ENCODE measurements at places on chromosomes 12 and 14. TPM values are rescaled to one million over a fixed set of nuclear protein-coding genes. Genes with fewer than 3 reads are reported as not detected.

GRCh38 chr14:42163136-42163535 lies 556.5 kb downstream of the LRFN5 start:
- no peaks in the 10 kb centered on the region for H3K27me3 ChIP-seq
- DNase-seq, result no peak
- no peaks in the 10 kb centered on the region for H3K36me3 ChIP-seq
- no peak overlapping the region for H3K4me3 ChIP-seq
- no peak overlapping the region for H3K27ac ChIP-seq

DNA sequence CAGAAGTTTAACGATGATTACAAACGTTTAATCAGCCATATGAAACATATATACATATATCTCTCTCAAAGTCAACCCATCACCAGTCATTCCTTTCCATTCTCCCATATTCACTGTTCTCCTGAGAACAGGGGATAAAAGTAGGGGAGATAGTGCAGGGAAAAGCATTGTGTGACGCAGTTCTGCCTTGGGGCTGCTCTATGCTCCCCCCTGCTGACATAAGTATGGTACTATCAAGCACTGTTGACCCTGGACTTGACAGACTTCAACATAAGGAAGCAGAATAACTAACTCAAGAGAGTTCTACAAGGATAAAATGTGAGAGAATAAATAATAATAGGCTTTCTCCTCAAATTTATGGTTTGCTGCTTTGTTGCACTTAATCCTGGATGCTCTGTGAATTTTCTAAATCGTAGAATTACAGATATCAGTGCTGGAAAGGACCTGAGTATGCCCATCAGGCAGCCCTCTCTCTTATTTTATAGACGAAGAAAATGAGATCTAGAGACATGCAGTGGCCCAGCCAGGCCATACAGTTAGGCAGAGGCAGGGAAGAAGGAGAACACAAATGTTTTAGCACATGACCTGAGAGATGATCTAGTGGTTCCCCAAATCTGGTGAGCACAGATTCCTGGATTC lies 87.2 kb downstream of the SCN8A start:
- no peak overlapping the region for H3K27ac ChIP-seq
- no peaks in the 10 kb centered on the region for H3K27me3 ChIP-seq
- peak; percentile 52 for DNase-seq
- H3K4me1 ChIP-seq, result no peaks in the 10 kb centered on the region
- H3K4me3 ChIP-seq, result no peak overlapping the region

Gene P3H3
- 72.4 TPM for total RNA-seq

DNA sequence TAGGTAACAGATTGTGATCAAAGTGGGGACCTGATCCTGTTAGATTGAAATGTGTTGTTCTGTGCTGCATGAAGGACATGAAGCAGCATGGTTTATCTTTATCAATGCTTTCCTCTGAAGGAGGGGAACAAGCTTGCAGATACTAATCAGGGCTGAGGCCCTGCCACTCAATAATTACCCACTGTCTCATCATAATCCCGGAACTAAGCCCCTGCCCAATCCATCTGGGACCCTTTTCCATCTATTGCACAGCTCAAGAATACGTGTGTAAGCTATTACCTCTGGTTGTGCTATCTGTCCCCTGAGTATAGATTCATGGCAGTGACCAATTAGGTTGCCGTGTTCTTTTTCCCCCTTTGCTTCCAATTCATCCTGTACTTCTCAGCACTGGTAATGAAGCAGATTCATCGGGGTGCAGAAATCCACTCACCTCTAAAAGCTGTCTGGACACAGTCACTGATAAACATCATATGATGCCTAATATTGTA lies 67.8 kb downstream of the OTX2 start:
- no peak overlapping the region for H3K27ac ChIP-seq
- H3K27me3 ChIP-seq, result no peaks in the 10 kb centered on the region
- no peaks in the 10 kb centered on the region for H3K4me1 ChIP-seq
- DNase-seq, result no peak

DNA sequence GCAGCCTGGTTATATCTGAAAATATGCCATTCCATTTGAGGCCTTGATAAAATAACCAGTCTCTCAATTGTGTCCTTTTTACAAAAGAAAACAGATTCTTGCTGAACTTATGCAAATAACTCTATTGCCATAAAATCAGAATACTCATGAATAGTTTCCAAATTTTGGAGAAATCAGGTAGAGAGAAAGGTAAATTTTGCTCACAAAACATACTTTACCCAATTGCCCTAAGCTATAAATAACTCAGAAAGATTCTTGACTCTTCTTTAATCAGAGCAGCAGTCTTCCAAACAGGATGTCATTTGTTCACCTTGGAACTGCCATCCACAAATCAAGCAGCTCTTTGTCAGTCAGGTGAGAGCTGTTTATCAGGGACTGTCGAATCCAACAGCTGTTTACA lies 12.6 kb downstream of the ZNF26 start:
- H3K36me3 ChIP-seq, result no peaks in the 10 kb centered on the region
- H3K4me1 ChIP-seq, result no peaks in the 10 kb centered on the region
- DNase-seq, result no peak
- H3K27ac ChIP-seq, result no peak overlapping the region
- no peak overlapping the region for H3K4me3 ChIP-seq

DNA sequence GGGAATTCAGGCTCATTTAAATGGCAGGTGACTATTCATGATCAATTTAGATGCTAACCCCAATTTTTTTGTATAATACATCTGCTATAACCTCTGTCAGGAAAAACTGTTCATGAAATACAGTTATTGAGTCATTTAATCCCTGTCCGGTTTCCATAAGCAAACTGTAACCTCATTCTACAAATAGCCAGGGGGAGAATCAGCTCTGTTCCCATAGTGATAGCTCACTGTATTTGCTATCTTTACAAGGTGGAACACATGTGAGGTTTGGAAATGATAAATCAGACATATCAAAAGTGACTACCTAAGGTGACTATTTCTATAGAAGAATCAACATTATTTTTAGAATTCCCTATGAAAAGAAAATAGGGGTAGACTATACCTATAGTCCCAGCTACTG lies 38.6 kb upstream of the VPS33A start:
- H3K27ac ChIP-seq, result no peak overlapping the region
- no peak overlapping the region for H3K4me3 ChIP-seq
- DNase-seq, result no peak
- peaks cover 5% of the 10 kb centered on the region for H3K36me3 ChIP-seq

DNA sequence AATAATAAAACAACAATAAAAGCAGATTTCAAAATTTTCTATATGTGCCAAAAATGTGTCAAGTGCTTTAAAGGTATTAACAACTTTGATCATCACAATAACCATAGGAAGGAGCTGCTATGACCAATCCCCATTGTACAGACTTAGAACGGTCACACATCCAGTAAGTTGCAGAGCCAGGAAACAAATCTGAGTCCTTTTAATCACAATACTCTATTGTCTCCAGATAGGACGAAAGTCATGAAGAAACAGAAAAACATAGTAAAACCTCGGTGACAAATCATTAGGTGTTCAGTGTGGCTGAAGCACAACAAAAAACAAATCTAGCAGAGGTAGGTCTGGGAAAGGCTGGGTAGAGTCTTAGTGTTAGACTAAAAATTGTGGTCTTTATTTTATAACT lies 178.8 kb downstream of the GRIP1 start:
- no peaks in the 10 kb centered on the region for H3K36me3 ChIP-seq
- H3K4me3 ChIP-seq, result no peak overlapping the region
- no peaks in the 10 kb centered on the region for H3K4me1 ChIP-seq
- no peak for DNase-seq

Gene RPGRIP1
- under 0.01 TPM for total RNA-seq

Gene OGFOD2
- 9.6 TPM for total RNA-seq

DNA sequence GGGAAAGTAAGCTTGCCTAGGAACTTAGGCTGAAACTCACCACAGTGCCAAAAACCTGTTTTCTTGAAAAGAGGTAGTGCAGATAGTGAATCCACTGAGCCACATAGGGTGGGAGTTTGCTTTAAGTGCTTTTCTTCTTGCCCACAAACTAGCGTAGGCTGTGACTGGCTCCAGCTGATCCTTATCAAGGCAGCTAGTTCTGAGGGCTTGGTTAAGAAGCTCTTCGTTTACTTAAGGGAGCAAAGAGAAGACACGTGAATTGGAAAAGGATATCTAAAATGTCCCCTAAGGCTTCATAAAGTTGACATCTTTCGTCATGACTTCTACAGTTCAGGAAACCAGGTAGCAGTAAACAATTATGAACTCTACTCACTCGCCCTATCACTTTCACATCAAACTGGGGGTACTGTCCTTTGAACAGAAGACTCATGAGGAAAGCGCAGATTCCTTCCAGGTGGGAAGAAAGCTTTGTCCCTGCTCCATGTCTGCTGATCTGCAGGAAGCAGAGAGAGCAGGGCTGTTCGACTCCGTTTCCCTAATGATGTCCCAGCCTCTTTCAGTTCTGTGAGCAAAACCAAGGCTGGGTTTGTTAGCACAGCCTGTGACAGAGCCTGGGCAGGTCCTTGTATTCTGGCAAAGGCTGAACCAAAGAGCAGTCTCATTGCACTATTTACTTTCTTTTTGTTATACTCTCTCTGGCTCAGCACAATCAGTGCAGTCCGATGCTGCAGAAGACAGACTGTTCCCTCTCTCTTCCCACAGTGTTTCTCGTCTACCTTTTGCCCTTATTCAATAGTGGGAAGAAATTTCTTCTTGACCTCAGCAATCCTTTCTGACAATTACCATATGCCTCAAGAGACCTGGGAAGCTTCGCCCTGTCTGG lies 93.5 kb upstream of the ETV6 start:
- H3K4me1 ChIP-seq, result no peaks in the 10 kb centered on the region
- H3K36me3 ChIP-seq, result no peaks in the 10 kb centered on the region
- H3K27ac ChIP-seq, result no peak overlapping the region
- H3K27me3 ChIP-seq, result peaks cover 2% of the 10 kb centered on the region

DNA sequence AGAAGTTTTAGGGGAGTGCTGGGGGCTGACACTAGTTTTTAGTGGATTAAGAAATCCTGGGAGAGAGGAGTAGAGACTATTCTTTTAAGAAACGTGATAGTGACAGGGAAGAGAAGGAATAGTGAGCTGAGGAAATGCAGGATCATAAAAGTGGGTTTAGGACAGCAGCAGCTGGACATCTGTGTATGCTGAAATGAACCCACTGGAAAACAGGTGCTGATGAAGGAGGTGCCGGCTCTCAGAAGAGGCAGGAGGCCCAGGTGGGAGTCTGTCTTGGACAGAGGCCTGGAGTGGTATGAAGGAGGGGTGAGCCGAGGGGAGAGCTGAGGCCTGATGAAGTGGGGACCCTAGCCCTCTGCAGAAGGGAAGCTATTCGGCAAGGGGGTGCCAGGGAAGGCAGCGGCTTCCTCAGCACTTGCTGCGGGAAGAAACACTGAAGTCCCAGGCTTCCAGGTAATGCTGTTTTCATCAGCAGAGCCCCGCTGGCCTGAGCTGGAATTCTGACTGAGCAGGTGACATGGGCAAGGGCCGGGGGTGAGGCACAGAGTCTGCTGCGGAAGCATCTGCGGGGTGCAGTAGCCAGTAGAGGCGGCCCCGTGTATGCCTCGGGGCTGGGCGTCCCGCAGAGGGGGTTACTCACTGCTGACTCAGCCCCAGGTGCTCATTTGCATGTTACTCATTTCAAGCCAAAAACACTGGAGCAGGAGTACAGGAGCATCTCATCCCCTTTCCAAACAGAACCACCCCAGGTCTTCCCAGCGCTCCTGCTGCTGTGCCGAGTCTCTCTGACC lies 89.7 kb downstream of the TMCC3 start:
- DNase-seq, result peak; percentile 49
- no peak overlapping the region for H3K27ac ChIP-seq
- no peaks in the 10 kb centered on the region for H3K36me3 ChIP-seq

DNA sequence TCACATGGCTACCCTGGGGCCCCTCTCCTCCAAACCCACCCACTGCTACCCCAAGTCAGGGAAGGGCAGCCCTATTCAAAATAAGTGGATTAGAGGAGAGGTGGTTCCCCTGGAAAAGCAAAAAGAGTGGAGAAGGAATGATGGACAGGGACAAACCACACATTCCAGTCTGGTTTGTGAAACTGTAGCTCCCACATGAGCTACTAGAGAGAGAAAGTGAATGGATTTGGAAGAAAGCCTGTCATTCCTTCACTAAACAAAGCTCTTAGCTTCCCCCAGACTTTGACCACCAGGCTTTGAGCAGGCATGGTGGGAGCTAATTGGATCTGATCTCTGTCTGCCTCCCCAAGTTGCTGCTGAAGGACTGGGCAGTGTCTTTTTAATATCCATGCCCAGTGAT lies 28.0 kb downstream of the CCDC63 start:
- no peaks in the 10 kb centered on the region for H3K4me1 ChIP-seq
- no peaks in the 10 kb centered on the region for H3K27me3 ChIP-seq
- no peak for DNase-seq
- no peaks in the 10 kb centered on the region for H3K36me3 ChIP-seq
- H3K27ac ChIP-seq, result no peak overlapping the region

DNA sequence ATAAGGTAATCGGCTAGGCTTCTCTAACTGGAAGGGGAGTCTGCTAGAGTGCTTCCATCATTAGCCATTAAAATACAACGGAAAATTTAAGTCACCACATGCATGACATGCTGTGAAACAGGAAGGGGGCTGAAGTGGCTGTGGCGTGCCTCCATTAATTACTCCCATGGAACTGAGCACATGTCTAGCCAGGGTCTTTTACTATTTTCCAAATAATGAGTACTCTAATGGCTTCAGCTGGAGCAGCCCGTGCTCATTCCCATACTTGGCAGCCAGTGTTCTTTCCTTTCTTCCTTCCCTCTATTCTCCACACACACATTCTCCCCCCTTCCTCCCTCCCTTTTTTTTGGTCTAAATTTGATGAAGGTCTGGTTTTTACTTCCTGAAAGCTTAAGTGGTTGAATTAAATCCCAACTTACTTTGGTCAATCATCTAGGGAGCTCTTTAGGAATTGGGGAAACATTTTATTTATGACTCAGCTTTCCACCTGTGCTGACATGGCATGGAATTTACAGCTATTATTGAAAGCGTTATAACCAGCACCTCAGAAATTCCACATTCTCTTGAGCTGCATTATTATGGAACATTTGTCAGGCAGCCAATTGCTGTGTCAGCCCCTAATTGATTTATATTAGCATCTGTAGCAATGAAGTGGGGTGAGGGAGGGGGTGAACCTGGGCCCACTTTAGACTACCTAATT lies 72.3 kb downstream of the LRIG3 start:
- no peaks in the 10 kb centered on the region for H3K4me1 ChIP-seq
- no peaks in the 10 kb centered on the region for H3K36me3 ChIP-seq
- no peak overlapping the region for H3K4me3 ChIP-seq
- peak; percentile 46 for DNase-seq
- H3K27me3 ChIP-seq, result no peaks in the 10 kb centered on the region
- no peak overlapping the region for H3K27ac ChIP-seq

Gene MLF2
- 88.6 TPM for total RNA-seq

Gene E2F7
- 4.6 TPM for total RNA-seq

Gene IFI27
- total RNA-seq, result 7.9 TPM

GRCh38 chr12:110312581-110313360 lies 31.7 kb downstream of the ATP2A2 start:
- peaks cover 4% of the 10 kb centered on the region for H3K36me3 ChIP-seq
- H3K27me3 ChIP-seq, result no peaks in the 10 kb centered on the region
- peak overlapping the region; percentile 58 for H3K27ac ChIP-seq
- H3K4me3 ChIP-seq, result no peak overlapping the region

GRCh38 chr12:17478908-17479673 lies 610.9 kb downstream of the RERGL start:
- H3K36me3 ChIP-seq, result no peaks in the 10 kb centered on the region
- no peaks in the 10 kb centered on the region for H3K4me1 ChIP-seq
- no peaks in the 10 kb centered on the region for H3K27me3 ChIP-seq
- H3K4me3 ChIP-seq, result no peak overlapping the region

All from fibroblast of lung (primary cell).